ENCODE measurements at places on chromosomes 12 and 14. TPM values are rescaled to one million over a fixed set of nuclear protein-coding genes. Genes with fewer than 3 reads are reported as not detected.
A peak's percentile ranks its signal among the peaks of the same experiment; 100 is the strongest.

RASSF8 gene
- 45.3 TPM for total RNA-seq

DHRS2 gene
- not detected for total RNA-seq

SIX4 gene
- 4.4 TPM for total RNA-seq

PTPRO gene
- total RNA-seq: 2.6 TPM

GRCh38 chr14:77868552-77869285 is 68.8 kb downstream of the ADCK1 start:
- no peak for DNase-seq

DNA sequence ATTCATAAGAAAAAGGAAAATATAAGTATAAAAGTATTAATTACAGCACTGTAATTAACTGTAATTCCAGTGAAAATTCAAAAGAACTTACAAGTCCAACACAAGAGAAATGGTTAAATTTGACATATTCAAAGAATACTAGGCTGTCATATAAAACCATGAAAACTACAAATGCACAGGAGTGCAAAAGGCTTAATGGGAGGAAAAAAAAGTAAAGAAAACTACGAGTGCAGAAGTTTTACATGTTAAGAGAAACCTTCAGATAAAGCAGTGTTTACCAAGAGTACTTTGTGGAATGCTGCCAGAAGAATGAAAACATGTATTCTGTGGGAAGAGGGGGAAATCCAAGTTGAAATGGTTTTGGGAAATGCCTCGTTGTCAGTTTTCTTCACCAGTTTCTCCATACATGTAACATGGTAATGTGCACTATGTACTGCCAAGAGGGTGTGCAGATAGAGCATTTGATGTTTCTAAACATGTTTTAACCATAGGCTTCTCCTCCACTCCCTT is 9.1 kb downstream of the HEATR5A start:
- no peak for DNase-seq

DNA sequence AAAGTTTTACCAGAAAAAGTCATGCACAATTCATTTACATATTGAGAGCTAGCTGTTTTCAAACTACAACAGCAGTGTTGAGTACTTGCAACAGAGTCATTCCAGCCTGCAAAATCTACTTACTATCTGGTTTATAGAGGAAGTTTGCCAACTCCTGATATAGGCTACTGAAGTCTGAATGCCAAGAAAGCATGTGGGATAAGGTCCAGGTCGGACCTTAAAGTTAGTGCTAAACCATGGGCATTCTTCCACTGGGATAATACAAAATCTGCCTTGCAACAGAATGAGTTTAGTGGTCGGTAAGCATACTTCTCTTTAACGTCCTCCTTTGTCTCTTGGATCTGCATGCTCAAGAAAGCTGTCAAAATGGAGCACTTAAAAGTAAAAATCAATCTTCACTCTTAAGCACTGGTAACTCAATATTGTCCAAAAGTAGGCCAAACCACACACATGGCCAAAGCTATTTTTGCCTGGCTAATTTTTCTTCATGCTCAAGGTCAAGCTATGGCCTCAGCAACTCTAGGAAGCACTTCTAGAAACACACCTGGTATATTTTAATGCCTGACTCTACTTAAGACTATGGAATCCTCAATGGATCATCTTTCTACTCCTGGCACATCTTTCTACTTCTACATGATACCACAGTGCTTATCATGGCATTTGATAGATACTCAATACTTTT is 364.9 kb upstream of the KITLG start:
- DNase-seq: no peak

GRCh38 chr12:59082952-59083351 is 162.6 kb upstream of the LRIG3 start:
- no peak for DNase-seq

DNA sequence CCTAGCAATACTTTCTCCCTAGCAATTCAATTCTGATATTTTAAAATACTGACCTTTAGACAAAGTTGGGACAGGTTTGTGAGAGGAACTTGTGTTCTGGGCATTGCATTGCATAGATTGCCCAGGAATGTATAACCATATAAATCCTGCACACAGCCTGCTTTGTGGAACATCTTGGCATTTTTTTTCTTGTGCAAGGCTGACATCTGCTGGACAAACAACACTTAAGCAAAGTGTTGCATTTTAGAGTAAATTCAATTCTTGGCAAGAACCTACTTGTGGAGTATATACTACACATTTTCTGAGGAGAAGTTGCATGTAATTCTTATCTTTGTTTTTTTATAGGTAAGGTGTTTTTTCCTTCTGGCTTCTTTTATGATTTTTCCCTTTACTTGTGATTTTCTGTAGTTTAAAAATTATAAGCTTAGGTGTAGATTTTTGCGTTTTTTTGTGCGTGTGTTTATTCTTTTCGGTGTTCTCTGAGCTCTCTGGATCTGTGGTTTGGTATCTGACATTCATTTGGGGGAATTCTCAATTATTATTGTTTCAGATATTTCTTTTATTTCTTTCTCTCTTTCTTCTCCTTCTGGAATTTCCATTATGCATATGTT is 26.4 kb downstream of the TESPA1 start:
- DNase-seq: peak; percentile 47

GRCh38 chr14:40630471-40630870 is 976.2 kb upstream of the LRFN5 start:
- DNase-seq: no peak

GRCh38 chr12:11460343-11461023 is 65.1 kb upstream of the PRB2 start:
- DNase-seq: no peak

DNA sequence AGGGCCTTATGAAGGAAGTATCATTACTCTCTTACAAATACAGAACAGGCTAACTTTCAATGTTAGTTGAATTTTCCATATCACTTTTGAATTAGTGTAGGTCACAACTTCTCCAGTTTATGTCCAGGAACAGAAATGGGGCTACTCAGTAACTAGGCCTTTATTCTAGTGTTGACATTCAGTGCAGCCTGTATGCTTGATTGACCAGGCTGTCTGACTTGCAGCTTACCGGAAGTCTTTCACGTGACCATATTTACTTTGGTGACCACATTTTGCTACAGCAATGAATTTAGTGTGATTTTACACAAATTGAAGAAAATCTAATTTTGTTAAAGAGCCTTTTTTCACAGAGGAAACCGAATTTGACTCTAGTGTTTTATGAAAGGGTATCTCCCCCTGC is 12.4 kb downstream of the MTERF2 start:
- DNase-seq: no peak

GRCh38 chr14:92491782-92492181 is 21.8 kb upstream of the RIN3 start:
- DNase-seq: no peak
